Activated T-cell treated with anti-CD3 and anti-CD28 coated beads for 1 hour (primary cell): ENCODE measurements at places on chromosomes 5 and 9.

- no peak for DNase-seq
Observed at GRCh38 chr5:146254223-146254622, 50.8 kb downstream of the RBM27 start.

- peak; percentile 58 for DNase-seq
Observed at GRCh38 chr5:172110921-172111851, 76.8 kb downstream of the STK10 start.

DNA sequence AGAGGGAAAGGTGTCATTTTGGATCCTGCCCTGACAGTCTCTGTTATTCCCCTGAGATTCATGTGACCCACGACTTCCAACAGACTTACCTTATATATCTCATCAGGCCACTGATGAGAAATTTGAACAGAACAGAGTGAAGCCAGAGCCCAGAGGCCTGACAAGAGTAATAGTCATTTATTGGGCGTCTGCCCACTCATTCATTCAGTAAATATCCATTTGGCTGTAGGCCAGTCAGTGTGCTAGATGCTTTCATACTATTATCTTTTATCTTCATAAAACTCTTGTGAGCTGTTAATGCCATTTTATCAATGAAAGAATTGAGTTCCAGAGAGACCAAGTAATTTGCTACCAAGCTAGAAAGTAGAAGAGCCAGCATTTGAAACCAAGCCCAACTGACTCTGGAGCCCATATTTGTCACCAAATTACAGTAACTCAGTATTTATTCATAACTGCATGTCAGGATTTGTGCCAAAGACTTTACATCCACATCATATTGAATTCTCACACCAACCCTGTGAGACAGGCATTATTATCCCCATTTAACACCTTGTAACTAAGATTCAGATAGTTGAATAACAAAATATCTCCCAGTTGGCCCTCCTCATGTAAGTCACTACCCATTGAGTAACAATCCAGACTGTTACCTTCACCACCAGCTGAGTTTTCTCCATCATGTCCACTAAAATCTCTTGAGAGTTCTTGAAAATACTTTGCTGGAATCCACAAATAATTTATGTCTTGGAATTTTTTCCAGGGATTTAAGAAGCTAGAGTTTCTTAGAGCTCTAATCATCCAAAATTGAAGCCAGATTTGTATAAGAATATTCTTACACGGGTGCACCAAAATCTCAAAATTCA lies 2.5 kb downstream of the PTPDC1 start:
- DNase-seq, result no peak

DNA sequence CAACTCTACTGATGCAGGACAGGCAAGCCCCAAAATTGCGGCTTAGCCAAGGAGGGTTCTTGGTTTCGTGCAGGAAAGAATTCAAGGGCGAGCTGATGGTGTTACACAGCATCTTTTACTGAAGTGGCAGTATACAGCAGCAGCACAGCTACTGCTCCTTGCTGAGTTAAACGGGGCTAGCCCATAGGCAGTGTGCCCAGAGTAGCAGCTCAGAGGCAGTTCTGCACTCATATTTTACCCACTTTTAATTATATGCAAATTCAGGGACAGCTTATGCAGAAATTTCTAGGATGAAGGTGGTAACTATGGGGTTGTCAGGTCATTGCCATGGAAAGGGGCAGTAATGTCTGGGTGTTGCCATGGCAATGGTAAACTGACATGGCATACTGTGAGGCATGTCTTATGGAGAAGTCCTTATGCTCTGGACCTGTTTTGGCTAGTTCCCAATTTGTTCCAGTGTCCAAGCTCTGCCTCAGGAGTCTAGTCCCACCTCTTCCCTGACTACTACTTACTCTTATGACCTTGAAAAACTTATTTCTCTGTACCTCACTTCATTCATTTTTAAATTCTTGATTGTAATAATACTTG lies 2.0 kb upstream of the SPINK9 start:
- no peak for DNase-seq

GRCh38 chr9:74630228-74630627 lies 133.1 kb downstream of the RORB start:
- DNase-seq, result no peak

GRCh38 chr9:92983984-92984589 lies 36.8 kb downstream of the FGD3 start:
- DNase-seq, result no peak

- no peak for DNase-seq
Observed at GRCh38 chr5:94031631-94032030, 290.2 kb upstream of the POU5F2 start.

- DNase-seq, result no peak
Observed at GRCh38 chr5:163661360-163661759, 155.9 kb downstream of the MAT2B start.

DNA sequence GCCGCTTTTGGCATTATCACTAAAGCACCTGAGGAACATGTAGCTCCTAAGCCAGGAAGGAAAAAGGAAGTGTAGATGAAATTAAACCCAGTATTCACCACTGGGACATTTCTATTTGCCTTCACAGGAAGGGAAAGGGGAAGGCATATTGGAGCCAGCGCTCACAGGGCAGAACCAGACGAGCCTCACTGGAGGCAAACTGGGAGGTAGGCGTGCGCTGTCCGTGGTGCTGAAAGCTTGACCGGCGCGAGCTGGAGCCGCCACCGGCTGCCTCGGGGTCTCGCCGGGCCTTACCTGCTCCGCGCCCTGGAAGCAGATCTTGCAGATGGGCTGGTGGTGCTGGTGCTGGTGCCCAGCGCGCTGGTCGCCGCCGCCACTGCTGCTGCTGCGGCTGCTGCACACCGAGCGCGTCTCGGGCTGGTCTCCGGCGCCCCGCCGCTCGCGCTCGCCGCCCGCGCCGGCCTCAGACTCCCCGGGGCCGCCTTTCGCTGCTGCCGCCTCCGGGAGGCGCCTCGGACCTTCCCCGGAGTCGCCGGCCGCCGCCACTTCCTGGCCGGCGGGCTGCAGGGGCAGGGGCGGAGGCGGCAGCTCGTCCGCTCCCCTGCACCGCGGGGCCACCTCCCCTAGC lies 732 bp downstream of the MARCHF11 start:
- peak; percentile 6 for DNase-seq

- no peak for DNase-seq
Observed at GRCh38 chr9:94188246-94188645, 70.9 kb upstream of the ZNF169 start.

DNA sequence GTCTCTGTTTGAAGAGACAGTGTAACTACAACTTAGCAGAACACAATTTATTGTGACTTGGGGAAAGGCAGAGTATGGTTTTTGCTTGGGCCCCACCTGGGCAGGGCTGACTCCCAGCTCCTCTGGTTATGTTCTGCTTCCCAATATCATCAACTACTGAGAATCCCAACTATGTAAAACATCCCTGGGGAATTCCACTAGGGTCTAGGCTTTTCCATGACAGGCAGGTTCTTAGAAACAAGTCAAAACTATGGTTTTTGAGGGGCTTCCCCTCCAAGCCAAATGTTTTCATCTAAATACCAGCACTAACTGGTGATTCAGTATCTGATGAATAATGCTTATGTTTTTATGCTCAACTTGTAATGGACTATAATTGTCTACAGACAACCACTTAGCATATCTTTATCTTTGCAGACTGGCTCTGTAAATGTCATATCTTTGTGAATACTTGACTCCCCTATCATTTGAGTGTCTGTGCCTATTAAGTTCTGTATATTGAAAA lies 409.5 kb downstream of the PDE4D start:
- no peak for DNase-seq

GRCh38 chr5:175252234-175252805 lies 191.7 kb downstream of the DRD1 start:
- DNase-seq, result no peak

DNA sequence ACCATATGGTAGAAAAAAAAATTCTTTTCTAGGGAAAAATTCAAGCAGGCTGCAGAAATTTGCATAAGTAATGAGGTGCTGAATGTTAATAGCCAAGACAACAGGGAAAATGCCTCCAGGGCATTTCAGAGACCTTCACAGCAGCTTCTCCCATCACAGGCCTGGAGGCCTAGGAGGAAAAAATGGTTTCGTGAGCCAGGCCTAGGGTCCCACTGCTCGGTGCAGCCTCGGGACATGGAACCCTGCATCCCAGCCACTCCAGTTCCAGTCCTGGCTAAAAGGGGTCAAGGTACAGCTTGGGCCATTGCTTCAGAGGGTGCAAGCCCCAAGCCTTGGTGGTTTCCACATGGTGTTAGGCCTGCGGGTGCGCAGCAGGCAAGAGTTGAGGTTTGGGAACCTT lies 436.0 kb upstream of the SMC2 start:
- DNase-seq, result no peak
